ENCODE measurements at places on chromosomes 6 and 20. TPM values are rescaled to one million over a fixed set of nuclear protein-coding genes. Genes with fewer than 3 reads are reported as not detected.

OGFR gene
- 56.0 TPM for total RNA-seq

DNA sequence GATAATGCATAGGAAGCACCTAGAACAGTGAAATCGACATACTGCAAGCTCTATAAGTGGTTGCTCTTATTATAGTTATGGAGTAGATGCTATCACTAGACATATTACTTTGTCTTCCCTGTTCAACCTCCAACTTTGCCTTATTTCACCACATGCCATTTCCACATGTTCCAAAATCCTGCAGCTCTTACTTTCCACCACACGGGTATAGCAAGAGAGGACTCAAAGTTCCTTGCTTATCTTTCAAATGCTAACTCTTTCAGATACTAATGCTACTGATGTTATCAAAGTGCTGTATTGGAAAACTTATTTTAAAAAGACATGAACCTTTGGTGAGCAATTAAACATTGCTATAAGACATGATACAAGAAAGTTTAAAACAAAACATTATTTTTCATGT lies 1130.1 kb downstream of the HACE1 start:
- no peak for DNase-seq

DNA sequence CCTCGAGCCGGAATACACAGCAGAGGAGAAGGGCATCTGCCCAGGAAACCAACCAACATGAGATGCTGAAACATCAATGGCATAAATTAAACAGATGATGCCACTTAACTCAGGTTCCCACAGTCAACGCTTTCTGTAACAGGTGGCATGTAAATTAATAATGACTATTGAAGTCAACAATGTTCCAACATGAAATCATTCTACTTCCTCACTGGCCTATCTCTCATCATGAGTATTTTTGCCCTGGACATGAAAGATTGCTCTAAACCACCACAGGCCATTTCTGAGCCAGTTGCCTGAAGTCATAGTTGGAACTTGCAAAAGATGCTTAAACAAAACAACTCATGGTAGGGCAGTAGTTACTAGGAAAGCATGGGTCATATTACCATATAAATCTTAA lies 397.9 kb upstream of the JARID2 start:
- DNase-seq: no peak

THBS2 gene
- total RNA-seq: not detected

DNA sequence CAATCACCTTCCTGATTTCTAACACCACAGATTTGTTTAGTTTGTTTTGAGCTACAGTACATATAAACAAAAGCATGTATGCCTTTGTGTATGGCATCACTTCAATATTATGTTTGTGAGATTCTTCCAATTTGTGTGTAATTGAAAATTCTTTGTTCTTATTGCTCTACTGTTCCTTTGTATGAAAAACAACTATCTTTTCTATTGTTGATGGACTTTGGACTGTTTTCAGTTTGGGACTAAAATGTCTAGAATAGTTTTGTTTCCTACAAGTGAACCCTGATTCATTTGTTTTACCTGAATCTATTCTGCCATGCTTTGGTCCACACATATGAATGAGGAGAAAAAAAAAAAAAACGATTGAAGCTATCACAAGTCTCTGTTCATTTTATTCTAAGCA lies 21.2 kb upstream of the ZNF184 start:
- no peak for DNase-seq

DNA sequence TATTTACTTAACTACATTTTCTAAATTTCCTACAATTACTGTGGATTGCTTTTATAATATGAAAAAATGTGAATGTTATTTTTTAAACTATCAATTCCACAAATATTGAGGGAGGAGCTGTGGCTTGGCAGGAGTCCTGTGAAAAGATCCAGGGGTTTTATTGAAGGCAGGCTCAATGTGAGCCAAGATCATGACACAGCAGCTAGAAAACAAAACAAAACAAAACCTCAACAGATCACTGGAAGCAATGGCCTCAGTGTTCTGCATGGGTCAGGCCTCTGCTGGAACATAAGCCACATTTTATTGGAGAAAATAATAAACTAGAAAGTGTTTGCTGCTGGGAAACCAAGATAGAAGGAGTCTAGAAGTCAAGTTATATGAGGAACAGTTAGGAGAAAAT lies 19.4 kb upstream of the RCAN2 start:
- no peak for DNase-seq

DNA sequence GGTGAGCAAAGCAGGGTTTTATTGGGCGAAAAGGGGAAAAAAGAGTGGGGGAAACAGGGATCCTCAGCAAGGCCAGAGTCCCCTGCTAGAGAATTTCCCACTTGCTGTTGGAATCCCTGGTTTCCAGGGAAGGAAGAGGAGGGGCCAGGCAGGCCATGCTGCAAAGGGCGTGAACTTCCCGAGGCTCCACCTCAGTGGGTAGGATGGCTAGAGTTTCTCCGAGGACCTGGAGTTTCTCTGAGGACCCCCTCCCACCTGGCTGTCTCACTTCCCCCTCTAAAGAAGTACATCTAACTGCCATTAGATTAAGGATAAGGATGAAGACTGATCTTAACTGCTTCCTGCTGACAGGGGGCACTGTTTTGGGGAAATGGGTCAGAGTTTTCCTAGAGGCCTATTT lies 1239.3 kb upstream of the GJE1 start:
- DNase-seq: no peak

GRCh38 chr6:134703206-134703605 lies 246.7 kb downstream of the ALDH8A1 start:
- DNase-seq: no peak

DLL1 gene
- 7.2 TPM for total RNA-seq

DNA sequence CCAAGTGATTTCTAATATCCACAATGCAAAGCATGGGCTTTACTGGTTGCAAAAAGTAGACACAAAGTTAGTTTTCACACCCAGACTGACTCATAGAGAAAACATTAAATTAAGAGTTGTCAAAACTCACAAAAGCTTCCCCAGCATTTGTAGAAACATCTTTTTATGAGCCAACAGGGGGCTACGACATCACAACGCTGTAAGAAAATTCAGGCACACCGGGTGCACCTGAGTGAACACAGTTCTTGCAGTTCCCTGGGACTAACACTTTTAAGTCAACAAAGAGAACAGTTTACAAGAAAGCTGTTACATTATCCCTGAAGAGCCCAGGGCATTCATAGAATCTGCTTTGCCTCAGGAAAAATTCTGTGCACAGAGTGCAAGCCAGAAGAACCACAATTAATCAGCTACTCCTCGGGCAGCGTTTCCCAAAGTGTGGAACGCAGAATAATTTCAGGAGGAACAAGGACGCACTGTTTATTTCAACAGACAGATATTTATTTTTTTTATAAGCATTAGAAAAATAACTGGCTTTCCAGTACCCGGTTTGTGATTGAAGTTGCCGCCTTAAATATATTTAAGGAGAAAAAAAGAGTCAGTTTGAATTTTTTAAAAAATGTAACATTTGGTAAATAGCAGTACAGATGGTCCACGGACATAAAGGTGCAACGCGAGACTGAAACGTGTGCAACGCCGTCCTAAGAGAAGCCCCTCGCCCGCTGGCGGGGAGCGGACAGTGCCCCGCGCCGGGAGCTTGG lies 1.2 kb downstream of the NCOA5 start:
- DNase-seq: no peak

CEP162 gene
- 2.8 TPM for total RNA-seq

GRCh38 chr20:53871541-53871940 lies 198.9 kb downstream of the BCAS1 start:
- no peak for DNase-seq

ZNF292 gene
- 81.5 TPM for total RNA-seq
